ENCODE measurements at places on chromosomes 12 and 14.
A peak's percentile ranks its signal among the peaks of the same experiment; 100 is the strongest.

- no peak for DNase-seq
These were observed 32.6 kb downstream of the RFLNA start for GRCh38 chr12:124327362-124328043.

DNA sequence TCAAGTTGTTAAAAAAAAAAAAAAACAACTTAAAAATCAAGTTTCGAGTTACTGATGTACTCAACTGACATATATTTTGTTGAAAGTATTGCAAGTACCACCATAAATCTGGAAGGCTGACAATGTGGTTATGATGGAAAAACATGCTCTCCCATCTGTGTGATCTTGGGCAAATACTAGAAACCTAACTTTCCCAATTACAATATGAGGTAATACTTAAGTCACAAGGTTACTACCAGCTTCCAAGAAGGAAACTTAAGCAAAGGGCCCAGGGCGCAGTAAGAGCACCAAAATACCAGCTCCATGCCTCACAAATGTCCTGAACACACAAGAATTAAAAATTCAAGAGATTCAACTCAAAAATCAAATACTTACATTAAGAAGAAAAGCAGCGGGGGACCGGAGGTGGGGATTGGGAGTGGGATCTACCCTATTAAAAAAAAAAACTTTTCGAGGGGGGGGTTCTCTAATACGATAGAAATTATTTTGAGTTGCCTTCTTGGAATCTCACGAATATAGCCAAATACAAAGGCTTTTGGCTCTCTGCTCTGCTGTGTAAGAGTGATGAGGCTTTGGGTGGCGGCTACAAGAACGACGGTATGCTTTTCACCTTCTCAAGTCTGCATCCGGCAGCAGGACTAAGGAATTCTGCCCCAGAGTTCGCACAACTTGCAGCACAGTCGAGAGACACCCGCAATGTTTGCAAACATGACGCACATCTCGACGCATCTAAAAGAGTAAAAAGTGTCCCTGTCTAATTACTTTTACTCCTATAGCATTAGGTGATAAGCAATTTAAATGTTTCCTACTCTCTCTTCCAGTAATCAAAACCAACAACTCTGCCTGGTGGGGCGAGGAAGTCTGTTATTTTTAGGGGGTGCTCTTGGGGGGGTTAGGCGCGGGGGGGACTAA is 1.1 kb downstream of the SAV1 start:
- DNase-seq = peak; percentile 67

GRCh38 chr14:71130491-71131179 is 223.4 kb downstream of the PCNX1 start:
- DNase-seq = peak; percentile 85

DNA sequence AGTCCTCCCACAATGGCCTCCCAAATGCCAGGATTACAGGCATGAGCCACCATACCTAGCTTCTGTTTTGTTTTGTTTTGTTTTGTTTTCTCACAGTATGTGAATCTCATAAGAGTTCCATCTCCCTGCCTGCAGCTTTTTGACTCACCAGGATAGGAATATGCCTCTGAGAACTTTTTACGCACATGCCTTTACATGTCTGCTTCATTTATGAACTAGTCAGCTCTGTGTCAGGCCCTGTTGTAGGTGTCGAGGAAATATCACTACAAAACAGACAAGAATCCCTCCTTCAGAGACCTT is 89.0 kb downstream of the BORCS5 start:
- DNase-seq = no peak

GRCh38 chr12:124597041-124597440 is 29.6 kb upstream of the NCOR2 start:
- DNase-seq = no peak

GRCh38 chr12:13509740-13510139 is 313.2 kb downstream of the EMP1 start:
- DNase-seq = no peak

DNA sequence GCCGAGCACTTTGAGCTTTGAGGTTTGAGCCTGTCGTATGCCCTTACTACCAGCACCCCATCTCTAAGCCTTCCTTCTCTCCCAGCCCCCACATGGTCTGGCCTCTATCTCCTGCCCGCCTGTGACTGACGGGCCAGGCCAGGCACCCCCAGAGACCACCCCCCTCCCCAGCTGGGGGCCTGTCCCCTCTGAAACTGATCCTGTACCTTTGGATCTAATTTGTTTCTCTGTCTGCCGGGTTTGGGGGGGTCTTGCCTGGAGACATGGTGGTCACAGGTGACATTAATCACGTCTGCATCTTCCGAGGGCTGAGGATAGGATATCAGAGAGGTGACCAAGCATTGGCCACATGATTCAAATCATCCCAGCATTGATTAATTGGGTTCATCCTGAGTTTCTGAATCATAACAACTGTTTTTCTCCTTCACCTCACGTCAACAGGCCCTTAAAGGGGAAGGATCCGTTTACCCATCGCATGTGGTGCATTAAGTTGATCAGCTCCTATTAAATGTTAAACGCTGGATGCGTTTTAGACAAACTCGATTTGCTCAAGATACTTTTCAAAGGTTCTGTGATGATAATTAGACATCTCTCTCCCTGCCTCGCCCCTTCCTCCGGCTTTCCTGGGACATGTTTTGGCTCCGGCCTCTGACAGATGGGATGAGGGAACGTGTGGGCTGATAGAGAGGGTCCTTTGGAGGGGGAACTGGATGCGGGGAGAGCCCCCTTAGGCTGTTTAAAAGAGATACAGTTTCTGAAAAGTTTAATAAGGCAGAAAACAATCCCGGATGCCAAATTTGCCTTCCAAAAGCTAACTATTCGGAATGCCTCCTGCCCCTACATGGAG is 63.3 kb upstream of the TBX3 start:
- no peak for DNase-seq

GRCh38 chr14:57061009-57061711 is 207.5 kb downstream of the EXOC5 start:
- DNase-seq = no peak

DNA sequence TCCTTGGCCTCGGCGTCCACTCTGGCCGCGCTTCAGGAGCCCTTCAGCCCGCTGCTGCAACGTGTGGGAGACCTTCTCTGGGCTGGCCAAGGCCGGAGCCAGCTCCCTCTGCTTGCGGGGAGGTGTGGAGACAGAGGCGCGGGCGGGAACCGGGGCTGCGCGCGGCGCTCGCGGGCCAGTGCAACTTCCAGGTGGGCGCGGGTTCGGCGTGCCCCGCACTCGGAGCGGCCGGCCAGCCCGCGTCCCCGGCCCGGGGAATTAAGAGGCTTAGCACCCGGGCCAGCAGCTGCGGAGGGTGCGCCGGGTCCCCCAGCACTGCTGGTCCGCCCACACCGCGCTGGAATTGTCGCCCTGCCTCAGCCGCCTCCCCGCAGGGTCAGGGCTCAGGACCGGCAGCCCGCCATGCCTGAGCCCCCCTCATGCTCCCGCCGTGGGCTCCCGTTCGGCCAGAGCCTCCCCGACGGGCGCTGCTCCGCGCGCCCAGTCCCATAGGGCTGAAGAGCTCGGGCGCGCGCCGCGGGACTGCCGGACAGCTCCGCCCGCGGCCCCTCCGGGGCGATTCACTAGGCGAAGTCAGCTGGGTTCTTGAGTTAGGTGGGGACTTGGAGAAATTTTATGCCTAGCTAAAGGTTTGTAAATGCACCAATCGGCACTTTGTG is 673.9 kb downstream of the SLC16A7 start:
- no peak for DNase-seq

- no peak for DNase-seq
These were observed 82.6 kb downstream of the METTL25 start for GRCh38 chr12:82440885-82441284.

GRCh38 chr12:109110988-109111495 is 5.3 kb upstream of the ACACB start:
- peak; percentile 83 for DNase-seq

GRCh38 chr12:64010069-64010686 is 165.7 kb downstream of the SRGAP1 start:
- peak; percentile 83 for DNase-seq

DNA sequence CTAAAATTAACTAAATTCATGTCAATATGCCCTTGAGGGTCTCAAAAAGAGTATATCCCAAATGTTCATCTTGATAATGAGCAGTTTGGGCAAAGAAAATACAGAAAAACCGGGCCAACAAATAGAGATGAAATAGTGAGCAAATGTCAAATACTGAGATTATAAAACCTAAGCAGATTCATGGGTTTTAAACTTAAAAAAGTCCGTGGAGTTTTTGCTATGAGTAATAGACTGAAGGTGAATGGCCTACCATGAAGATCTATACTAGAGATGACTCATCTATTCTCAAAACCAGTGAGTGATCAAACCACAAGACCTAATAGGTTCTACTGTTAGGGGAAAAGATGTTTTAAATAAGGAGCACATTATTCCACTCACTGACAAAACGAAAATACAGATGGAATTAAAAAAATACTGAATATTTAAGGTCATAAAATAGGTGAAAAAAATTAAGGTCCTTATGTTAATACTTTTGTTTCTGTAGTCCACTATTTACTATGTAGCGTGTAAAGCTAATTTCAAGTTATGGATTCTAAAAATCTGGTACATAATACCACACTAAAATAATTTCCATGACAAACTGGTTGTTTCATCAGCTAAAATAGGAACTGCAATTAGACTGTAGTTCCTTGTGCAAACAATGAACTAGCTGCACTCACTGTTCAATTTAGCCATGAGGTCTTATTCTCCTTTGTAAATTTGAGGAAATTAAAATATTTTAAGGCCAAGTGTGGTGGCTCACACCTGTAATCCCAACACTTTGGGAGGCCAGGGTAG is 5.0 kb downstream of the HNRNPC start:
- peak; percentile 88 for DNase-seq

DNA sequence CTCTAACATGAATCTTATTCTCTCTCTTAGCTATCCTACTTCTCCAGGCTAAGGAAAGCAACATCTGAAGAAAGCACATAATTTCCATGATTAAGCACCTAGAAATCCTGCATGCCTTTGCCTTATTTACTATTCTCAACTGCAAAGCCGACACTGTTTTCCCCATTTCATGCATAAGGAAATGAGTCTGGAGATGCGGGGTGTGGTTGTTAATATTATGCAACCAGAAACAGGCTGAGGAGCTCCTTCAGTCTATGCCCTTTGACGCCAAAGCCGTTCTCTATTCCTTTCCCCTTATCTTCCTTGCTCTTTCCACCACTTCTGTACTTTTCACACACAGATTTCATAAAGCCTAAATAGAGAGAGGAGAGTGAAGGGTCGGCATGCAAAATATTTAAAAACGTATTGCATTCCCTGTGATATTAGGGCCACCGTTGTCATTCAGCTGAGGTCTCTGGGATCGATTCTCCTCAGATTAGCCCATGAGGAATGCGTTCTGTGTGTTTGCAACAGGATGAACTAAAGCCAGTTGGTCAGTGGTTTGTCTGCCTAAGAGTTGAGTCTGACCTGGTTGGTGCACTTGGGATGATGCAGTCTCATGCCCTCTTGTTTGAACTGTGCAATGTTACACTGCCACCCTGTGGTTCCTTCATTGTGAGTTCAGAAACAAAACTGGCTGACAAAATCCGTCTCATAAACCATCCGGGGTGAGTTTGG is 53.1 kb upstream of the PLEKHG7 start:
- peak; percentile 83 for DNase-seq

GRCh38 chr14:68665131-68665530 is 127.7 kb downstream of the ZFP36L1 start:
- DNase-seq = peak; percentile 54

DNA sequence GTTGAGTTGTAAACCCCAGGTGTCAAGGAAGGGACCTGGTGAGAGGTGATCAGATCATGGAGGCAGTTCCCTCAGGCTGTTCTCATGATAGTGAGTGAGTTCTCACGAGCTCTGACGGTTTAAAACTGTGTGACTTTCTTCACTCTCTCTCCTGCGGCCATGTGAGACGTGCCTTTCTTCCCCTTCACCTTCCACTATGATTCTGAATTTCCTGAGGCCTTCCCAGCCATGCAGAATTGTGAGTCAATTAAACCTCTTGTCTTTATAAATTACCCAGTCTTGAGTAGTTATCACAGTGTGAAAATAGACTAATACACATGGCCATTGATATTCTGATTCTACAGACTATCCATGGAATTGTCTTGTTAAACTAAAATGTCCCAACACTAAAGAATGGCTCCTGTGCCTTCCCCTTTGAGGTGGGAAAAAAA is 85.6 kb downstream of the SLC2A13 start:
- no peak for DNase-seq

DNA sequence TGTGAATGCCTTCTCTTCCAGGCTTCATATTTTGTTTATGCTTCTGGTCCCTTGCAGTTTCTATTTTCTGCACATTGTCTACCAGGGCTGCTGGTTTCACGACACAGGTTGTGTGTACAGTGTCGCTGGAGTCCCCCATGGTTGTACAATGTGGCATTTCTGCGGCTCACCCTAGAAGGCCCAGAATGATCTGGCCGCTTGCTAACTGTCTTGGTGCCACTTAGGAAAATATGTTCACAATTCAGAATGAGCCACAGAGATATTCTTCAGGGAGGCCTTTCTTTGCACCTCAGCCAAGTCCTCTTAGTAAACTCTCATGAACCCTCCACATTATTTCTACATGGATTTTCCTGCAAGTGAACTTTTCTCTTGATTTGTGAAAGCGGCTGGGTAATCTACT is 195.4 kb downstream of the SUDS3 start:
- no peak for DNase-seq

DNA sequence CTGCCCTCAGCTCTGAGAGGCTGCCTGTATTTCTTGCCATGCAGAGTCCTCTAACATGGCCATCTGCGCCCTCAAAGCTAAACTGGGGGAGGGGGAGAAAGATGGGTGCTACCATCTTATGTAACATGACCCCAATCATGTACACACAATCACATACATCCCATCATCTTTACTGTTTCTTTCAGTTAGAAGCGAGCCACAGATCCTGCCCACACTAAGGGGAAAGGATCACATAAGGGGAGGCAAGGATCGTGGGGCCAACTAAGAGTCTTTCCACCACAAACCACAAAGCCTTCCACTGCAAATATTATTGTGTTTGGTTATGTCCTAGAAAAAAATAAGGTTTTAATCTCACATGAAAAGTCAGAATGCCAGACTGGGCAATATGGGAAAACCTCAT is 11.8 kb upstream of the AMN1 start:
- DNase-seq = no peak

DNA sequence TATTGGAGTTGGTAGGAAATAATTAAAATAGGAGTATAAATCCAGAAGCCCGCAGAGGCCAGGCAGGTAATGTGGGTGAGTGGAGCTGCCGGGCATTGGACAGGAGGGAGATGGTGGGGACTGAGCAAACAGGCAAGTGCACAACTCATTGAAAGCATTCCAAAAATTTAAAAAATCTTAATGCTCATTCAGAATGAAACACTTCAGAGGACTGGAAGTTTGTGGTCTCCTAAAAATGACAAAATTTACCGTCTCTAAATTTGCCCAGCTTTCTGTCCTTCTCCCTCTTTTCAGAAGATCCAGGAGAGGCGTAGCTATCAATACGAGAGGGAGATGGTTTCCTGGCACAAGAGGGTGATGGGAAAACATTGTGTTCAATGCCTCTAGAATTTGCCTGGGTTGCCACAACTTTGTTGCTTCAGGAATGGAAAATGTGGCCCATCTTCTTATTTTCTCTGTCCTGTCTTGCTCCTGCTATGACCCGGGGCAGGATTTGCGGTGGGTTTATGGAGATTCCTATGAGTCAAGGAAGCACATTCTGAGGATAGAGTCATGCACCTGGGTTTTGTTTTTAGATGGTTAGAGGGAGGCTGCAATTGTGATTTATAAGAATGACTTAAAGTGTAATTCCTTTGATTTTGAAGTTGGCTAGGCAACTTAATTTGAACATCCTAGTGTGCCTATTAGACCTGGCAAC is 72.2 kb downstream of the BORCS5 start:
- no peak for DNase-seq
